ENCODE measurements at places on chromosomes 12 and 14.

DNA sequence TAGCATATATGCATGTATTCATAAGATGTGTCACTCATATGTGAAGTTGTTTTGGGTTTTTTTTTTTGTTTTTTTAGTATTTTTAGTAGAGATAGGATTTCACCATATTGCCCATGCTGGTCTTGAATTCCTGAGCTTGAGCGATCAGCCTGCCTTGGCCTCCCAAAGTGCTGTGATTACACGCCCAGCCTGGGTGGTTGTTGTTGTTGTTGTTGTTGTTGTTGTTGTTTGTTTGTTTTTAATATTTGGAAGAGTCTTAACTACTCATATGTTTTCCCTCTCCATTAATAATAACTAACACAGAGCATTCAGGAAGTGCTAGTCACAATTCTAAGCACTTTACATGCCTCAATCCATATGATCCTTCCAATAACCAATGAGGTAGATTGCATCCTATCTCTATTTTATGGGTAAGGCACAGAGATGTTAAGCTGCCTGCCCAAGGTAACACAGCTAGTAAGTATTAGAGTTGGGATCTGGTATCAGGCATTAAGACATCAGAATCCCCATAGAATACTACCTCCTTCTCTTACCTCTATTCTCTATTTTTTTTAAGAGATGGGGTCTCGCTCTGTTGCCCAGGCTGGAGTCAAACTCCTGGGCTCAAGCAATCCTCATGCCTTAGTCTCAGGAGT is 27.6 kb downstream of the SLC25A21 start:
- no peak overlapping the region for H3K4me3 ChIP-seq
- H3K27ac ChIP-seq = peak overlapping the region; percentile 44

GRCh38 chr12:95201056-95201670 is 16.1 kb downstream of the FGD6 start:
- H3K4me3 ChIP-seq = no peak overlapping the region
- H3K36me3 ChIP-seq = no peaks in the 10 kb centered on the region
- no peak for DNase-seq
- peaks cover 18% of the 10 kb centered on the region for H3K4me1 ChIP-seq

- no peak overlapping the region for H3K27ac ChIP-seq
- H3K4me1 ChIP-seq = peaks cover 25% of the 10 kb centered on the region
- peaks cover 73% of the 10 kb centered on the region for H3K27me3 ChIP-seq
- no peak for DNase-seq
- H3K36me3 ChIP-seq = peaks cover 9% of the 10 kb centered on the region
These were observed 5.7 kb downstream of the PTHLH start for GRCh38 chr12:27966870-27967269.

DNA sequence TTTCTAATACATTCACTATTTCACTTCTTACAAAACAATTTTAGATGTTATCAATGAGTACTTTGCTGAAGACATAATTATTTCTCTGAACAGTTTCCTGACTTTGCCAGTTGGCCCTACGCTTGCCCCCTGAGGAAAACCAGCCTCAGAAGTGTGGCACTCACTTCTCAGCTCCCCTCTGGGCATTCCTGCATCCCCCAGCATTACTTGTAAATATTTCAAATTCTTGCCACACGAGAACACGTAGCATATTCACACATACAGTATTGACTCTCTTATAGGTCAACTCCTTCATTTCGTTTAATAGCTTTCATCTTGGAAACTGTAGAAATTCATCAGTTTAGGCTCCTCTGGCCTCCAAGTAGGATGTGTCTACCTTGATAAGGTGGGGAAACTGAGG is 65.2 kb downstream of the OTX2 start:
- no peaks in the 10 kb centered on the region for H3K4me1 ChIP-seq

DNA sequence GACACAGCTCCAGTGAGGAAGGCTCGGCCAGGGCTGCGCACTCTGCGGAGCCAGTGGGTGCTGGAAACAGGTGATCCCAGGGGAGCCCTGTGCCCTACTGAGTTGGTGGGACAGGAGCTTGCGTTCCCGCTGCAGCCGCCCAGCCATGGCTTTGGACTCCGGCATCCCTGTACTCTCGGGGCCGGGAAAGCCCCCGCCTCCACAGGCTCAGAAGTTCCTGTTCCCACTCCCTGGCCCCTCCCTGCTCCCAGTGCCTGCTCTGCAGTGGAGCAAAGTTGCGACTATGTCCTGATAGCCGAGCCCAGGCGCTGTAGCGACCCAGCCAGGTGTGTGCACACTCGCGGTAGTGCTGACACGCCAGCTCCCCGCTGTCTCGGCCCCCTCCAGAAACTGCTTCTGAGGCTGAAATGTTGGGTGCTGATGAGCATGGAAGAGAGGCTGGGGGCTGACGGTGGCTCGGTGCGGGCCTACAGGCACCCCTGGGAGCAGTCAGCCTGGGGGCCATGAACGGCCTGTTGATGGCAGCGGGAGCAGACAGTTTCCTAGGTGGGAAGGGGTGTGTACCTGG is 344.6 kb upstream of the MGAT4C start:
- no peaks in the 10 kb centered on the region for H3K36me3 ChIP-seq
- no peaks in the 10 kb centered on the region for H3K4me1 ChIP-seq
- H3K27ac ChIP-seq = no peak overlapping the region
- DNase-seq = no peak
- no peaks in the 10 kb centered on the region for H3K27me3 ChIP-seq

DNA sequence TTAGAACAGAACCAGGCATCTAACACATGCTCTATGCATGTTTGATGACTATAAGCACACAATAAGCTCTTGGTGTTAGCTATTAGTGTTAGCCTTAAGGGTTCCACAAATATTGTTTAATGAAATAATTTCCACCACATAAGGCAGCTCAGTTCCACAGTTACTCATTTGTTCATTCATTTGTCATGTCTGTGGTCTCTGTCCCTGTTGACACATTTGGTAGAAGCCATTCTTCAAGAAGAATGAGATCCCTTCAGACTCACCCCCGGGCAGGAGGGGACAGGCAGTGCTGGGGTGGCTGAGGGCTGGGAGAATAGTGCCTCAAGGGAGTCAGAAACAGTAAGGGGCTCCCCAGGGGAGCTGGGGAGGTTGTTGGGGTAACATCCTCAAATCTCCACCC is 3.7 kb upstream of the FAIM2 start:
- no peak overlapping the region for H3K4me3 ChIP-seq
- peaks cover 18% of the 10 kb centered on the region for H3K4me1 ChIP-seq
- H3K27me3 ChIP-seq = peaks cover 37% of the 10 kb centered on the region
- H3K27ac ChIP-seq = peak overlapping the region; percentile 10
- no peak for DNase-seq
- H3K36me3 ChIP-seq = no peaks in the 10 kb centered on the region

GRCh38 chr12:83676781-83677295 is 990.1 kb downstream of the TMTC2 start:
- H3K27me3 ChIP-seq = no peaks in the 10 kb centered on the region
- no peak overlapping the region for H3K4me3 ChIP-seq
- no peaks in the 10 kb centered on the region for H3K36me3 ChIP-seq
- no peak for DNase-seq
- no peak overlapping the region for H3K27ac ChIP-seq

GRCh38 chr12:119775246-119775895 is 101.7 kb downstream of the CIT start:
- H3K27ac ChIP-seq = no peak overlapping the region
- H3K27me3 ChIP-seq = no peaks in the 10 kb centered on the region
- no peak for DNase-seq
- no peak overlapping the region for H3K4me3 ChIP-seq

GRCh38 chr14:93804654-93805053 is 16.4 kb upstream of the PRIMA1 start:
- H3K27ac ChIP-seq = no peak overlapping the region
- H3K4me3 ChIP-seq = no peak overlapping the region
- no peaks in the 10 kb centered on the region for H3K4me1 ChIP-seq
- no peaks in the 10 kb centered on the region for H3K36me3 ChIP-seq
- no peak for DNase-seq

- no peaks in the 10 kb centered on the region for H3K36me3 ChIP-seq
- H3K27me3 ChIP-seq = no peaks in the 10 kb centered on the region
- peak overlapping the region; percentile 79 for H3K4me3 ChIP-seq
These were observed 109.5 kb downstream of the BTG1 start for GRCh38 chr12:92036061-92036620.

DNA sequence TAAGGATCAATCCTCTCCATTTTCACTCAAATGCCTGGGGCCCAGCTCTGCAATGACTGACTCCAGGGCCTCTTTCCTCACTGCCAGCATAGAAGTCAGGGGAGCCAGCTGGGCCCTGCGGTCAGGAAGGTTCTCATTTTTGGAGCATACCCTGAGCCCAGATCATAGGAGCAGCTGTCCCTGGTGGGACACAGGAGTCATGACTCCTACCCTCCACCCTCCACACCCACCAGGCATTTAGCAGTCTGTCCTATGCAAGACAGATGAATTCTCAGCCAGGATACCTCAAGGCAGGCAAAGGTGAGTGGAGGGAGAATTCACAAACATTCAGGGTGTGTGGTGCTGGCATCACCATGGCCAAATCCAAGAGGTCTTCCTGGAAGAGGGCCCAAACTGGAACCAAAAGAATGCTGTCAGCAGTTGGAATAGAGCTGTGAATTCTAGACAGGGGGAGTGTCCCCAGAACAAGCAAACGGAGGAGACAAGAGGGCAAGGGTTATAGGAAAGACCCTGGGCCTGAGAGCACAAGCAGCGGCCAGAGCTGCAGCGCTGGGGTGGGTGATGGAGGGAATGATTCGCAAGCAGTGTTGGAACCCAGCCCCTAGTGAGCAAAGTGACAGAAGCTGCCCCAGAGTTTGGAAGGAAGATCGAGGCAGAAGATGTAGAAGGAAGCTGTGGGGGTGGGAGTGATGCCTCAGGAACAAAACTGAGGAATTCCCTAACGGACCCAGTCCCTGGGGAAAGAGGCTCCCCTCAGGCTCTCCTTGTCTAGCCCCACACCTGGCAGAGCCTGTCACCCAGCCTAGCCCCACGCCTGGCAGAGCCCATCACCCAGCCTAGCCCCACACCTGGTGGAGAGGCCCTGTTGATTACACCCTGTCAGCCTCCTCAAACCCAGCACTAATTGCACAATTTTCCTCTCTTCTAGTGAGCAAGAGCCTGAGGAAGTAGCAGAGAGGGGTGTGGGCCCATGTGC is 4.5 kb upstream of the REM2 start:
- peaks cover 41% of the 10 kb centered on the region for H3K4me1 ChIP-seq
- H3K36me3 ChIP-seq = peaks cover 22% of the 10 kb centered on the region
- no peak overlapping the region for H3K4me3 ChIP-seq
- peak overlapping the region; percentile 91 for H3K27ac ChIP-seq
- no peaks in the 10 kb centered on the region for H3K27me3 ChIP-seq

- DNase-seq = no peak
- H3K27ac ChIP-seq = peak overlapping the region; percentile 87
- H3K4me1 ChIP-seq = peaks cover 59% of the 10 kb centered on the region
- no peak overlapping the region for H3K4me3 ChIP-seq
- no peaks in the 10 kb centered on the region for H3K27me3 ChIP-seq
These were observed 85.0 kb upstream of the GPR68 start for GRCh38 chr14:91329486-91330014.

DNA sequence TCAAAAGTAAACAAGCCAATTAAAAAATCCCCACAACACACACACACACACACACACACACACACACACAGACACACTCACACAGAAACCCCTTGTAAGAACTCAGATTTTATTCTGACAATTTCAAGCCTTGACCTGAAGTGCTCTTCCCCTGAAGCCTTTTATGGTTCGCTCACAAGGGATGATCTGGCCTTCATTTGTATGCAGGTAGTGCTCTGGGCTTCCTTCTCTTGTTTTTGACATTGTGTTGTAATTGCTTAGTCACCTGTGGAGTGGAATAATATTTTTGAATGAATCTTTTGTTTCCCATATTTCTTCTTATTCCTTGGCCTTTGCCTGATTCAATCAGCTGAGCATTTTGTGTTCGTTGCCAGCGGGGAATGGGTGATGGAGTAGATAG is 83.3 kb upstream of the CSRP2 start:
- no peaks in the 10 kb centered on the region for H3K36me3 ChIP-seq
- peaks cover 13% of the 10 kb centered on the region for H3K27me3 ChIP-seq
- no peaks in the 10 kb centered on the region for H3K4me1 ChIP-seq
- H3K27ac ChIP-seq = no peak overlapping the region

- no peak for DNase-seq
- H3K27me3 ChIP-seq = no peaks in the 10 kb centered on the region
These were observed 195.2 kb downstream of the RAD51B start for GRCh38 chr14:68014771-68015170.

DNA sequence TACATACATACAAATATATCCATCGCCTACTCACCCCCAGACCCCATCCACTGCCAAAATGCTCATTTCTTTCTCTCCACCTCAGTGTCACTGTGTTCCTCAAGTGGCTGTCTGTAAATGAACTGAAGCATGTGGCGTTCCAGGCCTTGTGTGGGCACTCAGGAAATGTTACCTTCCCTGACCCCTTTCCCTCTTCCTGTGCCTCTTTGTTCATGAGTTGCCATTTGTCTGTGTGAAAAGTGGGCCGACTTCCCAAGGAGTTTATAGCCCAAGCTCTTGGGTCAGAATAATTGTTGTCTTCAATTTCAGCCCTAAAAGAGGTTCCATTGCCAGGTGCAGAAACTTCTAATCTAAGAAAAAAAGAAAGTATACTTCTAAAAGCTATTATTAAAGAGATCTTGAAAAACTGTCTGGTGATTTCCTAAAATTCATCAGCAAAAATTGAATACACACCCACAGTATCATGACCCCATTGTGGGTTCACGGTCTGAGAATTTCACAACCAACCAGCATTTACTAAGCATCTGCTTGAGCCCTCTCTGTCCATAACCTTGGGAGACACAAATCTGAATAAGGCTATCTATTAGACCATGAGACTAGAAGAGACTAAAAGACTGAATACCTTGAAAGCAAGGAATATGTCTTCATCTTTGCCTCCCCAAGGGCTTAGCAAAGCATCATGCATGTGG is 201.4 kb upstream of the EEA1 start:
- H3K36me3 ChIP-seq = peaks cover 3% of the 10 kb centered on the region
- H3K4me1 ChIP-seq = peaks cover 38% of the 10 kb centered on the region
- no peaks in the 10 kb centered on the region for H3K27me3 ChIP-seq
- H3K4me3 ChIP-seq = no peak overlapping the region
- no peak for DNase-seq
- no peak overlapping the region for H3K27ac ChIP-seq

DNA sequence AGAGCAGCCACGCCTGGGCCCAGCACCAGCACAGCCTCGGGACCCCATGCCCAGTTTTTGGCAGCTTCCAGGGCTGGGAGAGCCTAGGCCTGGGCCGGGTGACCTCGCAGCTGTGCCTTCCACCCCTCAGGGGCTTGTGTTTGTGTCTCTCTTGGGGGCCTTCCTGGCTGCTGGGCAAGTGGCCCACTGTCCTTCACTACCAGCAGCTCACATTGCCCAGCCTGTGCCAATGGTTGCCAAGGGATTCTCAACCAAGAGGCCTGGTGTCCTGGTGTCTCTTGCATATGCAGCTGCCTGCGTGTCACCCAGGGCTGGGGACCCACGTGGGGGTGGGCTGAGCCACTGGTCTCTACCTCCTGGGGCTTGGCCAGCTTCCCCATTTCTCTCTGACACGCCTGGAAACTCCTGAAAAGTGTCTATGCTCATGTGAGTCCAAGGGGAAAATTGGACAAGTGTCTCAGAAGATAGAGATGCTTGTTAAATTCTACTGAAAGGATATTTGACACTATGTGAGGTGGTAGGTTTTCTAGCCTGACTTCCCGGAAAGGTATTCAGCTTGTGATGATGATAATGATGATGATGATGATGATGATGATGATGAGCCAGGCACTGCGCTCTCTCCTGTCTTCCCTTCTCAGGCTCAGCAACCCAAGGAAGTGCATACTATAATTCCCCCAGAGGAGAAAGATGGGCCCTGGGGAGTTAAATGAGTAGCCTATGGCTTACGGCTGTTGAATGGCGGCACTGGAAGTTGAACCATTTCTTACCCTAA is 48.8 kb upstream of the ESRRB start:
- no peak overlapping the region for H3K27ac ChIP-seq
- H3K4me3 ChIP-seq = no peak overlapping the region
- no peaks in the 10 kb centered on the region for H3K36me3 ChIP-seq
- H3K27me3 ChIP-seq = peaks cover 92% of the 10 kb centered on the region
- no peaks in the 10 kb centered on the region for H3K4me1 ChIP-seq

GRCh38 chr12:125324861-125325490 is 259.7 kb downstream of the AACS start:
- no peak overlapping the region for H3K27ac ChIP-seq
- H3K4me3 ChIP-seq = no peak overlapping the region
- peaks cover 8% of the 10 kb centered on the region for H3K36me3 ChIP-seq
- no peak for DNase-seq

Measured in naive B cell (primary cell).